Hematopoietic multipotent progenitor cell (in vitro differentiated cells): ENCODE measurements at places on chromosomes 3 and 15.

DNA sequence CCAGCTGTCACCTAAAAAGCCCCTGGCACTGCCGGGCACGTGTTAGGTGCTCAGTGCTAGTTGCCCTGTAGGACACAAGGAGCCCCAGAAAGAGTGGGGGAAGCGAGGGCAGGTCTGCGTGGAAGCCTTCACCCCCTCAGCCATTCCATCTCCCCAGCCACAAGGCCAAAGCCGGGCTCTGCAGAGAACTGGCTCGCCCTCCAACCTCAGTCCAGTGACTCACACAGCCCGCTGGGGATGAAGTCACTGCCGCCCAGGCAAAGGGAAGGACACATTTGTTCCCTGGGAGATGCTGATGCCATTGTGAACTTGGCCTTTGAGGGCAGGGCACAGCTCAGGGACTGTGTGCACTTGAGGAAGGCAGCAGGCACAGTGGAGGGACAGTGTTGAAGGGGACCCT is 48.1 kb downstream of the IQSEC1 start:
- DNase-seq, result no peak

DNA sequence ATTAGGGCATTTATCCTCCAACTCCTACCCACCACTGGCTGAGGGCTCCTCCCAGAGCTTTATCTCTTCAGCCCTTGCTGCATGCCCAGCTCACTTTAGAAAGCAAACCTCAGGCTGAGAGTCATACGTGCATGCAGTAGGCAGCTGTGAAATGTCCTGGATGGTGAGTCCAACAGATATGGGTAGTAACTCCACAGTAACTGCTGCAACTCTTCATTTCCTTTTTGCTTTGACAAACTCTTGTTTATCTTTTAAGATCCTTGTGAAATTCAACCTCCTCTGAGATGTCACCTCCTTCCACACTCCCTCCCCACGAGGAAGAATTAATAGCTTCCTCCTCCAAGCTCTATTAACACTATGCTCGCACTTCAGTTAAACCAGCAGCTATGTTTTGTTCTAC is 35.9 kb upstream of the CTNNB1 start:
- no peak for DNase-seq

GRCh38 chr3:28328188-28329151 is 20.1 kb upstream of the ZCWPW2 start:
- DNase-seq, result no peak

DNA sequence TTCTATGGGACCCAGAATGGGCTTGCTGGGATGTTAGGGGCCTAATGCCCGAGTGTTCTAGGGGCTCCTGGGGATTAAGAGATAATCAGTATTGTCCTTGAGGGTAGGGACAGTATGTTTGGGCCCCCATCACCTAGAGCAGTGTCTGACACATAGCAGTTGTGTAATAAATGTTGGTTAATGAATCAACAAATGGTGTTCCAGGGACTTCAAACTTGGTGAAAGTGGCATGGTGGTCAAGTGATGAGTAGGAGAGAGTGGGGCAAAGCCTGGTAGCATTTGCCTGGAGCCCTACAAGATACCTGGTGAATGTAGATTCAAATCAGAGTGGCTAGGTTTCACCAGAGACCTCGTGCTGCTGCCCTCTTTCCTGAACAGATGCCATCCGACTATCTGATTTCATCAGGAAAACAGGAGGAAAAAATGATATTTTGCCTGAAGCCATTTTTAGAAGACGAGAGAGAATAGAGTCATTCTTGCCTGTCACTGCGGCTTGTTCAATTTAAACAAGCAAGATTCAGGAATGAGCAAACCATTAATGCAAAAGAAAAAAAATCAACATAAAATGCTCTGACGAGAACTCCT is 117.3 kb downstream of the RPL22L1 start:
- no peak for DNase-seq

DNA sequence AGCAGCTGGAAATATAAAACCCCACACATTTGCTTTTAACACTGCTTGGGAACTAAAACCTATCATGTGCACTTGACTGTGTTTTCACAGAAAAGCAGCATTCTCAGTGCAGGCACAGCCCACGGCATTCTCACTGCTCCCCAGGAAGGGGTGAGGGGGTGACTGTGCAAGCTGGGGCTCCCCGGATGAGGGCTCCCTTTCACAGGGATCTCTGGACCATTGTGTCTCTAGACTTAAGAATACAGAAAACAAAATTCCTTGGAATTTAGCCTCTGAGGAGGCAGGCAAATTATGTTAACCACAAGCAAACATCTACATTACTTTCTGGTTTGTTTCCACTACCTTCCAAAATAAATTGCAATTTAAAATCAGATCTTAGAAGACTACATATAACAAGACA is 100.3 kb downstream of the FSIP1 start:
- no peak for DNase-seq

DNA sequence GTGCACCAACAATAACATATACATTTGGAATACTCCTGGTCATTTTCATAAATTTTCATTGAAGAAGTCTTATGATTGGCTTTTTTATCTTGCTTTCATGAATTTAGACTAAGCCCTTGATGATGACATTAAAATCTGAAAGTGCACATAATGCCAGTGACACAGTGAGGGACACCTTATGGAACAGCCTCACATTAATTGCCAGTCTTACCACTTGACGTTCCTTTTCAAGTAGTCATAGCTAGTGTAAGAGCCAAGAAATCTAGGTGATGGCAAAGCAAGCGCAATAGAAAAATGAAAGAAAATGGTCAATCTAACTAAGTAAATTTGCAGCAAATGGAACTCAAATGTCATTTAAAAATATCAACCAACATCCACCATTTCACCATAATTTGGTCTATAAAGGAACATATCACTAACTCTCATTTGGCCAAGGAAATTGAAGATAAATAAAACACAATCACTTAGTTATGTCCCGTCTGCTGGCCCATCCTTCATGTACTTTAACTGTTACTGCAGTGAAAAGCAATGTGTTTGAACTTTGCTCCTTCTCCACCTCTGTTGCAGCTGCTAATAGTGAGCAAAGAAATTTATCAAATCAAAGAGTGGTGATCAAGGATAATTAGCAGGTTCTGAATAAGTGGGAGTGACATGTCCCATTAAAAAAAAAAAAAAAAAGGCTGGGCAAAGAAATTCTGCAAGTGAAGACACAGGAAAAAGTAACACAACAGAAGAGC is 110.0 kb downstream of the TJP1 start:
- DNase-seq, result no peak

DNA sequence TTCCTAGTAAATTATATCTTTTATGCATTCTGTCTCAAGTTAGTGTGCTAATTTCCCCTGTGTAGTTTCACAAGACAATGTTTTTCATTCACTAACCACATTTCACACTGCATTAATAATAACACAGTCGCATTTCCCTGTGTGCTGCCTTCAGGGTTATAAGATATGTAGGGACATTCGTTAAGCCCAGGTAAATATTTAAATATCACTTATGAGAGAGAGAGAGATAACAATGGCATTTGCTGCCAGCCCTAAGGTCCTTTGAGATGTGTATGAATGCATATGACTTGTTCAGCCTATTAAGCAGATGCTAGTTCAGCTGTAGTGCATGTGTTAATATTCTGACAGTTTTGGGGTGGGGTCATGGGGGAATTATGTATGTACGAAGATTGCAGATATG is 876.7 kb downstream of the NAALADL2 start:
- no peak for DNase-seq

DNA sequence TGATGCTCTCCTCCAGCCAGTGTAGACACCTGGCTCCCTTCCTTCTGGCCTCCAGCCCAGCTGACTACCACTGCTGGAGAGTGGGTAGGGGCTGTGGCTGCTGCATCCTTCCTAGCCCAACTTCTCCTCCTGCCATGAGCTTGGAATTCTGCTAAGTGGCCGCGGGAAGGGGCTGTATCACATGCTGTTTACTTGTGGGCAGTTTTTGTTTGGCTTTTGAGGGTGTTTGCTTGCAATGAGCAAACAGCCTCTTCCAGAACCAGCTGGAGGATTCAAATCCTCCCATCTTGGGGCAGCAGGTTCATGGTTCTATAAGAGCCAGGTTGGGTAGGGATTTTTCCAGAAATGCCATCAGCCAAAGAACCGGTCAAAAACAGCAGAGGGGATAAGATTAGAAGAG is 9.0 kb downstream of the GASK1A start:
- no peak for DNase-seq

DNA sequence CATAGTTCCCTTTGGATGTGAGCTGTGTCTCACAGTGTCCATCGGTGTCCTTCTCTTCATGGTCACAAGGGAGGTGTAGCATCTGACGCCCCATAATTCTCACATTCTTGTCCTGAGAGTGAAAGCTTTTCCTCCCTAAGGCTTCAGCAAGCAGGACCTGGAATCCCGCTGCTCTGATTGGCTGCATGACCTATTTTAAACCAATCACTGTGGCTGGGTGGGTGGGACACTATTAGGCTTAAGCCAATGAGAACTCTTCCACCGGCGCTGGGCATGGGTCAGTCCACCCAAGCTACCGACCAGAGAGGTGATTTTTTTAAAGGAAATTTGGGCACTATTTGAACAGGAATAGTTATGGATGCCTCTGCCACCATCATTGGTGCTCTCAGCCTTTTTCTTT is 385.9 kb downstream of the MFSD1 start:
- no peak for DNase-seq

DNA sequence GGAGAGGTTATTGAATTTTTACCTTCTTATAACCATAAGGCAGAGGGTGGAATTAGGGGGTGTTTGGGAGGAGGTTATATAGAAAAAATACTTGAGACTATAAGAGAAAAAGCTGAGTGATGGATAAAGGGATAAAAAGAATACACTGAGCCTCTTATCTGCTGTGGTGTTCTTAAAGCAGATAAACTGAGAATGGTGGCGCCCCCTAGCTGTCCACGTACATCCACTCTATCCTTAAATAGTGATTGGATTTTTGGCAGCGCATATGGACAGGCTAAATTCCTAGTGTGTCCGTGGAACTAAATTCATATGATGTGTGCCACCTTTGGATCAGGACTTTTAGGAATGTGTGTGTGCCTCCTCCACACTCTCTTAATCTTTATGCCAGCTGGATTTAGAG is 121.1 kb downstream of the OXSM start:
- DNase-seq, result peak; percentile 23

DNA sequence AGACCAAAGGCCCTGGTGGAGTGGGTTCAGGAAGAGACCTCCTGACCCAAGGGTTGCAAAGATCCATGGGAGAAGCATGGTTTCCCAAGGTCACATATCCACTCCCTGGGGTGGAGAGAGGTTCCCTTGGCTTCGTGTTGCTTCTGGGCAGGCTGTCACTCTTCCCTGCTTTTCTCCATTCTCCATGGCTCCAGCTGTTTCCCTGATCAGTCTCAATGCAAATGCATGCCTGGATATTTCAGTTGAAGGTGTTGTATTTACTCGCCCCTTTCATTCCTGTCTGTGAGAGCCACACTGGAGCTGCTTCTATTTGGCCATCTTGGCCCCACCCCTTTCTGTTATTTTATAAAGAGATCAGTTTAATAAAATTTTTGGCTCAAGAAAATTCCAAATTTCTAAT is 95.0 kb upstream of the PLSCR4 start:
- DNase-seq, result no peak

GRCh38 chr15:77402740-77403379 is 17.0 kb downstream of the PEAK1 start:
- DNase-seq, result no peak

- DNase-seq, result no peak
Measured at GRCh38 chr3:47520756-47521155, 7.2 kb upstream of the ELP6 start.

- DNase-seq, result peak; percentile 37
Measured at GRCh38 chr15:85646538-85647091, 148.1 kb downstream of the KLHL25 start.

DNA sequence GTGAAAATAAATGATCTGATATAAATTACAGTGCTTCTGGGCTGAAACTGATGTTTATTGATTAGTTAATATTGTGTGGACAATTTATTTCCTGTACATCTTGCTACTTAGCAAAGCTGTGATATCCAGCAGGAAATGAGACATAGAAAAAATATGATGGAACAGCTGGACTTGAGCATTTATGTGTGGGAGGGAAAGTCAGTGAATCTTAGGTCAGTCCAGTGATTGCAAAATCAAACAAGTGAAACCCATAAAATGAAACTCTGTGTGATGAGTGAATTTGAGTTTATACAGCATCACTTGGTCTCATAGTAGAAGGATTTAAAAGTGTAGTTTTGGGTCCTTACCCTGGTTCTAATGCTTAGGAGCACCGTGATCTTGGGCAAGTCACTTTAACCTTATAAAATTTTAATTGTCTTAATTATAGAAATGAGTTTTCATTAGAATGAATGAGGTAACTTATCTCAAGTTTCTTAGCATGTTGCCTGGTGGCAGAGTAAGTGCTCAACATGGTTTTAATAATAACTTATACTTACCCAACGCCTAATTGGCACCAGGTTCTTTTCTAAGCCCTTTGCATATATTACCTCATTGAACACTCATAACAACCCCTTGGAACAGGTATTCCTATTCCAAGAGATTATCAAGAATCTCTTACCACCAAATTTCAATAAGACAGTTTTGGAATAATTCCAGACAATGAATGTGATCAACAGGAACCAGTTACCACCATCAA is 194.6 kb downstream of the ADAMTSL3 start:
- DNase-seq, result no peak

DNA sequence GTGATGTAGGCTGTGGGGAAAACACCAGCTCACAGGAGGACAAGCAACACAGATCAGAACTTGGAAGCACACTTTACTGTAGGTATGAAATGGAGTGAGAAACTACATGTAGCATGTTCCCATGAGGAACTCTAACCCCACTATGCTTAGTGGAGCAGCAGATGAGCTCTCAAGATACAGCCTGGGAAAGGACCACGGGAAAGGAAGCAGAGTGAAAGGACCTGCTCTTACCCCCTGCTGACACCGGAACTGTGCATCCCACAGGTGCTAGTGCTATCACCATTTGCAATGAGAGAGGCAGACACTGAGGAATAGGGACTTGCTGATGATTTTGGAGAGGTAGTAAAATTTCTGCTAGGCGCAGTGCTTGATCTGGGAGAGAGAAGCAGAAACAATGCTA is 28.6 kb downstream of the USP4 start:
- no peak for DNase-seq

GRCh38 chr3:41598402-41599126 is 363.3 kb downstream of the ULK4 start:
- no peak for DNase-seq

- no peak for DNase-seq
Measured at GRCh38 chr3:152682477-152682876, 152.5 kb upstream of the P2RY1 start.

- no peak for DNase-seq
Measured at GRCh38 chr3:171379281-171379680, 80.9 kb downstream of the TNIK start.

DNA sequence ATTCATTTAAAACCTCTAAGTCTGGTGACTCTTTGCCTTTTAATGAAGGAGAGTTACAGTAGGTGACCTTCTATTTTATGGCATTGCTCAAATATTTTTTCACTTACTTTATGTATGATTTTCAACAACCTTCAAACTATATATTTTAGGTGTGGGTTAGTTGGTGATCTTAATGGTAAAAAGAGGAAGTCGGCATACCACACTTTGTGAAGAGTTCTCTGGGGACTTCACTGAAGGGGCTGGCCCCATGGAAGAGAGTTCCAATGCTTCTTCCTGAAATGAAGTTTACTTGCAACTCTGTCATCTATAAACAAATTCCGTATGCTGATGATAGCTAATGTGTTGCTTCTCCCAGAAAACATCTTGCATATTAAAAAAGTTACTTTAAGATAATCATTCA is 647.0 kb upstream of the SGO1 start:
- no peak for DNase-seq
